ENCODE measurements at places on chromosomes 7 and 10.
A peak's percentile ranks its signal among the peaks of the same experiment; 100 is the strongest.

GRCh38 chr7:100674411-100675104 is 1.0 kb downstream of the GNB2 start:
- DNase-seq = peak; percentile 47

DNA sequence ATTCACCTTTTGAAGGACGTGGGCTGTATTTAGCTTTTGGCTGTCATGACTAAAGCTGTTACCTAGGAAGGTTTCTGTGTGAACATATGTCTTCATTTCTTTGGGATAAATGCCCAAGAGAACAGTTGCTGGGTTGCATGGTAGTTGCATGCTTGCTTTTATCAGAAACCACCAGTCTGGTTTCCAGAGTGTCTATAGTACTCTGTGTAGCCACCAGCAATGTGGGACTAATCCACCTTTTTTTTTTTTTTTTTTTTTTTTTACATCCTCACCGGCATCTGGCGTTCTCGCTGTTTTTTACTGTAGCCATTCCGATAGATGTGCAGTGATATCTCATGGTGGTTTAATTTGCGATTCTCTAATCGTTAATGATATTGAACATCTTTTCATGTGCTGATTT is 297.8 kb downstream of the SDK1 start:
- DNase-seq = no peak

- DNase-seq = no peak
These were observed 104.0 kb upstream of the INSIG1 start for GRCh38 chr7:155193716-155194115.

- DNase-seq = no peak
These were observed 120.7 kb downstream of the TRRAP start for GRCh38 chr7:98998821-98999725.

Data from stimulated activated CD4-positive, alpha-beta T cell treated with anti-CD3 and anti-CD28 coated beads, Interleukin-15, amount 100 ng/mL, for 24 hours (primary cell).